AG04449 (cell line): ENCODE measurements at places on chromosomes 3 and 15.

- DNase-seq, result no peak
Measured at GRCh38 chr15:99174567-99175395, 69.9 kb downstream of the SYNM start.

DNA sequence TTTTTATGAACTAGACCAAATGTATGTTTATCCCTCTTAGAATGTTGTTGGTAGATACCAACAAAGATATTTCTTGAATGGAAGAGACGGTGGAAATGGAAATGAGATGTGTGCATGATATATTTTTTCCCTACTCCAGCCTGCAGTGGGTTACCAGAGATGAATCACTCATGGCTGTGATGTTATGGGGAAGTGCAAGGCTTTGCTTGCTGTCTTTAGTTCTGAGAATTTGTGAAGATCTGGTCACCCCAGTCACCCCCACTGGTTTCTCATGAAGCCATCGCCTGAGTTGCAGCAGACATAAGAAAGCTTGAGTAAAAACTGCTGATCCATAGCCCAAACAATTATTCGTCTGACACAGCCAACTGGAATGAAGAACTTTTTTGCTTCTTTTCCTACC is 78.1 kb upstream of the EOMES start:
- DNase-seq, result no peak

- no peak for DNase-seq
Measured at GRCh38 chr3:14991818-14992612, 44.6 kb downstream of the NR2C2 start.

DNA sequence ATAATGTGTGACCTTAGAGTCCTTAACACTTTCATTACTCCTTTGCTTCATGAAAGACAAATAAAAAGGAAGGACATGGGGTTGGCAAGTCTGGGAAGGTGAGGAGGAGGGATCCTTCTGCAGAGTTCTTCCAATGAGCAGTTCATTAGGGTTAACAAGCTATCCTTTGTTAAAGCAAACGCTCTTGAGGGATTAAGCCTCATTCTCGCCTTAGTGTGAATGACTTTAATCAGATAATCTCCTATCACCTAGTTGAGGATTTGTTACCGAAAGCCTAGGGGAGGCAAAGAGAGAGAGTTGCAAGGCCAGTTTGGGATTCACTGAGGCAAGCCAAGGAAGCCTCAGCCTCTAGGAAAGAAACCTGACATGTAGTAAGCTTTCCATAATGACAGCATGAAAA is 7.4 kb upstream of the MBNL1 start:
- no peak for DNase-seq

DNA sequence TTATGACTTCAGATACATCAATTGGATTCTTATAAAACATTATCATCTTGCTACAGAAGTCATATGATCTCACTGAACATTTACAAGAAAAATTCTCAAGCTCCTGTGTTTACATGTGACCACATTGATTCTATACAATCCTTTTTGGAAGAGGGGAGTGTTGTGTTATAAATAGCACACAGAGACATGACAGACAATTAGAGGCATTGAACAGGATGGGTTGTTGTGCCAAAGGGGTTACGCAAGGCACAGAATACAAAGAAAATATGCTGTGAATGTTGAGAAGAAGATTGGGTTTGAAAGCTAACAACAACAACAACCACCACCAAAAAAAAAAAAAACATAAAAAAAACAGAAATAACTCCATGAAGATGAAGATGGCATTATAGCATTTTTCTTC is 32.5 kb upstream of the TBL1XR1 start:
- DNase-seq, result no peak

GRCh38 chr3:43624619-43625305 is 3.0 kb upstream of the ANO10 start:
- no peak for DNase-seq

GRCh38 chr15:29401644-29402043 is 132.0 kb upstream of the NSMCE3 start:
- DNase-seq, result no peak

- no peak for DNase-seq
Measured at GRCh38 chr3:50341996-50342650, 1.5 kb upstream of the RASSF1 start.

DNA sequence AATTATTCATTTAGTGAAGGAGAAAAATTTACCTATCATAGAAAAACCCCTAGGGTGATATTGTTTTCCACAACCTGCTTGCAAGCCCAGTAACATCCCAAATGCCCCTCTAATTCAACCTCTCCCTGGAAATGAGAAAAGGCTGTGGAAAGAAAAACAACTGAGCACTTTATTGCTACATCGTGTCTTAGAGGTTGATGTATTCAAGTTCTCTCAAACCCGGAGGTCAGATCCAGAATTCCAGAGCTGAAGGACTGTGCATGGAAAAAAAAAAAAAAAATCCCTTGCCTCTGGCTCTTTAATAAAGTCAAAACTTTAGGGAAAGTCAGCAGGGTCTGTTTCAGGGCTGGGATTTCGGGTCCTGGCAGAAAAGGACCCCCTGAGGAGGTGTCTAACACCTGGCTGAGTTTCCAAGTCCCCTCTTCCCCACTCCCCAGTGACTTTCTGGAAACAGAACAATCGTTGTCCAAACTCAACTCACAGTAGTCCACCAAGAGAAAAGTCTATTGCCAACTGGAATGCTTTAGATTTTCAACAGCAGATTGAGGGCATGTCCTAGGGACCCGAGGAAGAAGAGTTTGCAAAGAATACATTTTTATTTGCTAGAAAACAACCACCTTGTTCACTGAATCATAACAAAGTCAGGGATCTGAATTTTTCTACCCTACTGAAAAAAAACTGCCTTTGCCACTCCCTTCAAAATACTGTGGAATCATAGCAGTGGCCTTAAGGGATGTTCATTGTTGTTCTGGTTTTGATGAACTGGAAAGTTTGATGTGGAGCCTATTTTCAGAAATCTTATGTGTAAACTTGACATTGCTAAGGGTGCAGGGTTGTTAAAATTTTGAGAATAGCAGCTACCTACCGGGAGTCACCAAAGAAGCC is 207.5 kb upstream of the ADAMTS9 start:
- DNase-seq, result no peak

DNA sequence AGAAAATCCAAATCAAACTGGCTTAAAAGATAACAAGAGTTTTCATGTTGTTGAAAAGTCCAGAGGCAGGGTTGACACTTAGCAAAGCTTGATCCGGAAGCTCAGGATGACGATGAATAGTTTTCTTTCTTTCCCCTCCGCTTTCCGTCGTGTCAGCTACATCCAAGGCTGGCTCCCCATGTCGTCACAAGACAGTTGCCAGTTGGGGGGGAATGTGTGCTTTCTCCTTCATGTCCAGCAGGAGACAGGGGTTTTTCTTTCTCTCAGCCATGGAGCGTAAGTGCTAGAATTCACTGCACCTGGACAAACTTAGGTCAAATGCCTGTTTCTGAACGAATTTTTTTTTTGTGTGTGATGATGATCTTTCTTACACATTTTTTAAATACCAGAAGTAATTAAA is 273.8 kb upstream of the RGMA start:
- no peak for DNase-seq

DNA sequence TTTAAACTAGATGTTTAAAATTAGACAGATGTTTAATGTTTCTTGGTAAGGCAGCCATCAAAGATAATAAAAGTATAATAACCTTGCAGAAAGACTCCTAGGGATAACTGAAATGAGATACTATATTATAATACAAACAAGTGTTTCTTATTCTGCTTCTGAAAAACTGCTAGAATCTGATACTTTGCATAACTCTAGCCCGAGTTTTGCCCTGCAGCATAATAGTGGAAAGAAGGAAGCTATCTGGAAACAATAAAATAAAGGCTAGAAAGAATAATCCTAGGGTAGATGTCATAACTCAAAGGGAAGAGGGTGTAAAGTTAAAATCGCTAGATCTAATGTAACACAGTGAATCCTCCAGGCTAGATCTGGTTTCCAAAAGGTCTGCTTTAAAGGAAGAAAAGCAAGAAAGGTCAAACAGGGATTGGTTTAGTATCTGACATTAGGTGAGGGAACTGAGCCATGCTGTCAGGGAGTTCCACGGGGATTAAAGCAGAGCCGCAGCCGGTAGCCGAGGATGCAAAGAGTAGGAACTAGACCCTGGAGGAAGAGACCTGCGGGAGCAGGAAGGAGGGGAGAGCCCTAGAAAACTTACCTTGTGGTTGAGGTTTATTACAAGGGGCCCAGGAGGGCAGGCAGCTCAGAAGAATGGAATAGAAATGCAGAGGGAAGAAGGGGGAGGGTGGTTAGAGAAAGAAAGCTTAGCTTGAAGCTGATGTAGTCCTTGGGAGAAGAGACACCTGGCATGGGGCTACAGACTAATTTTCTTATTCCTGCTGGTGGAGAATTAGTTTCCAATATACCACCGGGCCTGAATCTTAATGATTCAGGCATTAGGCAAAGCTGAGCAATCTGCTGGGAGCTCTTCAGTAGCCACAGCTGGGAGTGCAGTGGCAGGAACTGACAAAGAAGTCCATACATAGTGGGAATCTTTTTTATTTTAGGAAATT is 46.1 kb upstream of the TUSC7 start:
- DNase-seq, result no peak

- DNase-seq, result no peak
Measured at GRCh38 chr3:131218196-131218595, 163.4 kb upstream of the NUDT16 start.

- DNase-seq, result no peak
Measured at GRCh38 chr3:108354562-108354961, 58.2 kb downstream of the HHLA2 start.

DNA sequence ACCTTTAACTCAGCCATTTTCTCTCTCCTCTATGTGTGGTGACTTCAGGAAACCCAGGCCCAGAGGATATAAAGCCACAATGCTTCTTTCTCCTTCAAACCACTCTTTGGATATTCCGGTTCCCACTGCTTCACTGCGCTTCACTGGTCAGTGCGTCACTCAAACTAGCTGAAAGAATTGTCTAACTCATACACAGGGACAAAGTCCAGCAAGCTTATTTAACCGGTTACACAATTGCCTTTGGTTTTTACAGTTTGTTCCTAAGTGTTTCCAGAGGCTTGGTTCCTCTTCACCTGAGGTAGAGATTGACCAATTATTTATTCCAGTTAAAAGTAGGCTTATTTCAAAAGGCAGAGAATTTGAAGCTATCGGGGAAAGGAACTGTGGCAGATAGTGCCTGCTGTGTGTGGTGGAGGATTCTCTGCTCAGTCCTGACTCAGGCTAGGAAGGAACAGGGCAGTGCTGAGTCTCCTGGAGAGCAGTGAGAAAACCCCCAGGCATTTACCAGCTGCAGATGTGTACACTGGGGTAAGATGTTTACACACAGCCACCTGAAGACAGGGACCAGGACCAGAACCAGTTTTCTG is at the start of gene HGD:
Gene HGD, minus strand, starts transcription at position 145 of the 587 bp plus-strand sequence. Its CDS starts 128 bp downstream, at position 17.
- no peak for DNase-seq

GRCh38 chr3:55484801-55485791 is 2.0 kb downstream of the WNT5A start:
- no peak for DNase-seq

DNA sequence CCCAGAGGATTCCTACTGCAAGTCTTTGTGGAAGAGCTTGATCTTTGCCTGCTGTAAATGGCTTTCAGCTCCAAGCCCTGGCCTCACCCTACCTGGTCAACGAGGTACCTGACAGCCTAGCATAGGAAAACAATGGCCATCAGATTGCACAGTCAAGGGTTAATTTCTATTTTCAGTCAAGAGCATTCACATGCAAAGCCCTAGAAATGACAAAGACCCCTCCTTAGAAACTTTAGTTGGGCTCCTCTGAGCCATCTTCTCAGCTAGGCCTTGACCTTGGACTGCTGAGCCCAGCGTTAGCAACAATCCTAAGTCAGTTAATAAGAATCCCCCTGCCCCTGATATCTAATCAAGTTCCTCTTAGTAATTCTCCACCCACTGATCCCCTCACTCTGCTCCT is 18.5 kb downstream of the MESD start:
- no peak for DNase-seq

GRCh38 chr3:170703121-170703588 is 117.3 kb upstream of the SLC7A14 start:
- DNase-seq, result peak; percentile 82

DNA sequence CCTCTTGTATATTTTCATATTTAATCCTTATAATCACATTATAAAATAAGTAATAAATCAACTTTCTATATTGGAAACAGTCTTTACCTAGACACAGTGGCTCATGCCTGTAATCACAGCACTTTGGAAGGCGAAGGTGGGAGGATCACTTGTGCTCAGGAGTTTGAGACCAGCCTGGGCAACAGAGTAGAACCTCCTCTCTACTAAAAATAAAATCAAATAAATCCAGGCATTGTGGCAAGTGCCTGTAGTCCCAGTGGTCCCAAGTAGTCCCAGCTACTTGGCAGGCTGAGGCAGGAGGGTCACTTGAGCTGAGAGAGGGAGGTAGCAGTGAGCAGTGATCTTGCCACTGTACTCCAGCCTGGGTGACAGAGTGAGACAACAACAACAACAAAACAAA is 975.1 kb downstream of the ROBO1 start:
- DNase-seq, result no peak

DNA sequence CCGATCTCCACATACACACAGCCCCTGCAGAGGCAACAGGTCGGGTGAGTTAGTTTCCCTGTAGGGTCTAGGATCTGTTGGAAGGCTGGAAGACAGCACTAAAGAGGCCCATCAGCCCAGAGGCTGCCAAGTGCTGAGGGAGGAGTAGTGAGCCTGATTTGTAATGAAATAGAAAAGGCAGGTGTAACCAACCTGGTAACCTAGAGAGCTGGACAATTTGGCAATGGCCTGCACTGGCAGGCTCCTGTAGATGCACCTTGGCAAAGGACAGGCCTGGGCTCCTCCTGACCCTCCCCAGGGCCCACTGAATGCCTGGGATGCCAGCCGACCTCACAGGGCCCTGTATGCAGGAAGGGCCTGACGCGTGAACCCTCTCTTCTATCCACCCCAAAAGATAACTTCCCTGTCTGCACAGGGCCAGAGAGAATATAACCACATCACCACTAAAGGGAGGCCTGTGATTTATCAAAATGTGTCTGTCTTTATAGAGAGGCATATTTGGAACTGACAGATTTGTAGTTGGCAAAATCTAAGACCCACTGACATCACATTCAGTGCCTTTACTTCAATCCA is 225.1 kb upstream of the CHRNA7 start:
- DNase-seq, result no peak

DNA sequence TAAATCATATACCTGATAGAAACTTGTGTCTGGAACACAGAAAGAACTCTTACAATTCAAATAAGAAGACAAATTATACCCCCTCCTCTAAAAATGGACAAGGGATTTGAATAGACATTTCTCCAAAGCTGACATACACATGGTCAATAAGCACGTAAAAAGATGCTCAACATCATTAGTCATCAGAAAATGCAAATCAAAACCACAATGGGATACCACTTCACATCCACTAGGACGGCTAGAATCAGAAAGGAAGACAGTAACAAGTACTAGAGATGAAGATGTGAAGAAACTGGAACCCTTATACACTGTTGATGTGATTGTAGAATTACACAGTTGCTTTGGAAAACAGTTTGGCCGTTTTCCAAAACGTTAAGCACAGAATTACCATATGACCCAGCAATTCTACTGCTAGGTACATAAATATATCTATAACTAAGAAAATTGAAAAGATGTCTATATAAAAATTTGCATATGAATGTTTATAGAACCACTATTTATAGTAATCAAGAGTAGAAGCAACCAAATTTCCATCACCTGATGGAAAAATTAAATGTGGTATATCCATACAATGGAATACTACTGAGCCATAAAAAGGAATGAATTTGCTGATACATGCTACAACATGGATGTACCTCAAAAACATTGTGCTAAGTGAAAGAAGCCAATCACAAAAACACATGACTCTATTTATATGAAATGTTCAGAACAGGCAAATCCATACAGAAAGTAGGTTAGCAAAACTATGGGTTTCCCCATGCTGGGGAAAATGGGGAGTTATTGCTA is 60.8 kb downstream of the GREM1 start:
- no peak for DNase-seq
